ENCODE measurements at places on chromosomes 3 and 15.

- no peak for DNase-seq
Observed at GRCh38 chr3:127905556-127905955, 9.5 kb upstream of the KBTBD12 start.

DNA sequence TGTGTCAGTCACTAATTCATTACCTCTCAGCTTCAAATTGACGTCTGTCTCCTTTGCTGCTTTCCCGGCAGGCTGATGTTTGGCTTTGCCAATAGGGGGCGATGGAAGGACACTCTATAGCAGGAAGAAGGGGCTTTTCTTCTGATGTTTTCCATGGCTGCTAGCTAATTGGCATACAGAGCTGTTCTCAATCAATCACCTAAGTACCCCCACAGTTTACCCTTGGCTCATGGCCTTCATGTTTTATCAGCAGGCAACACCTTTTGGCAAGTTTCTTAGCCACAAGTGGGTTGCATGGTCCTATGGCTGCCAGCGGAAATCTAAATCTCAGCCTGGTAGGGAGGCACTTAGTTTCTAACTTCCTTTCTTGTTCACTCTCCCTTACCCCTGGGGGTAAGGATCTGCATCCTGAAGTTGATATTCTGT lies 45.0 kb downstream of the ESYT3 start:
- DNase-seq = no peak

DNA sequence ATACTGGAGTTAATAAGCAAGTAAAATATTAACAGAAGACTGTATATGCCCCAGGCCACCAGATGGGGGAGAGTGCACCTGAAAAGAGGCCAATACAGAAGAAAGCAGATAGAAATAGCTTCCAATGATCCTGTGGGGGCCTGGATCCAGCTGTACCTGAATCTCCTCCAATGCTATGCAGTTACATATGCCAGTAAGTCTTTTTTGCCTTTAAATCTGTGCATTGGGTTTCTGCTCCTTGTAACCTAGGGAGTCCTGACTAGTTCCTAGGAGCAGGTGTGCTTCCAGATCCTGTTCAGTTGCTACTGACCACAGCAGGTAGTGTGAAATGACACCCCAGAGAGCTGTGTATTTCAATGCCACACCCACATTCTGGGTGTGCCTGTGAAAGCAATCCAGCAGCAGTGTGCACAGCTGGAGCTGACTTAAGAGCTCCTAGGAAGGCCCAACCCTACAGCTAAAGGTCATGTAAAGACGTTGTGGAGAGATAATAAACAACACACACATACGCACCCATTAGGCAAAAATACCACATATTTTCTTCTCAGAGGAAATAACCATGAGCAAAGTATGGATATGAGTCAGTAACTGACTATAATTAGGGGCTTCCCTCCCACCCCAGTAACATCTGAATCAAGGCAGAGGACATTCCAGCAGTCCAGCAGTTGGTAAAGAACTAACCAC lies 62.2 kb upstream of the AKAP13 start:
- no peak for DNase-seq

- no peak for DNase-seq
Observed at GRCh38 chr3:127712881-127713771, 40.4 kb downstream of the ABTB1 start.

DNA sequence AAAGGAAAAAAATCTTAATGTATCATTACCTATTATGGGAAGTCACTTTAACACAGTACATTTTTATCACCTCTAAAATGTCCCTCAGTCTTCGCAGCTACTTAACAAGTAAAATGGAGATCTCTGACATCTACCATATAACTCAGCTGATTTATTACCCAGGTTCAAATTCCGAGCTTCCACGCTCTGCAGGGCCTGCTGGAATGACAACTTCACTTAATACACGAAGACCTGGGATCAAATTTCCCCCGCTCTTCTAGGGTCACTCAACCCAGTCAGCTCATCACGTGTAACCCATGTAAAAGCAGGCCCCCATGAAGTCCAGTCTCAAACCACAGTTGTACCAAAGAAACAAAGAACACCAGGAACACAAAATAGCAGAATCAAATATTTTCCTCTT lies 44.2 kb upstream of the ACP3 start:
- DNase-seq = no peak

DNA sequence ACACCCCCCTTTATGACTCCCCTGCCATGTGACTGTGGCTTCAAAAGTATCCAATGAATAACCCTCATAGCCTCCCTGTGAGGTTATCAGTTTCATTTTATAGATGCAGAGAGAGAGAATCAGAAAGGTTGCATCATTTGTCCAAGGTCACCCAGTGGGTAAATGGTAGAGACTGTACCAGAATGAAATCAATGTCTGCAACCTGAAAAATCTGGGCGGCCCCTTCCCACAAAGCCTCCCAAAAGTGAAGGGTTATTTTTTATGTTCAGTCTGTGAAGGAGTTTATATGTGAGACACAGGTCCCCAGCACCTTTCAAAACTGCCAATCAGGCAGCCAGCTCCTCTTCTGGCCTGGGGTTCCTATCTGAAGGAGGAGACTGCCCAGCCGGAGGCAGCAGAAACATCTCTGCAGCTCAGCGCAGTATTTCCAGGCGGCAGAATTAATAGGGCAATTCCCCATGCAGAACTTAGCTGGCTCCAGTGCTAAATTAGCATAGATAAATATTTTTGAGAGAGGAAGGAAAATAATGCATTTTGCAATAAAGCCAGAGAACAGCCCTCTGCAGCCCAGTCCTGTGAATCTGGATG lies 130.8 kb upstream of the PRR20G start:
- DNase-seq = no peak

DNA sequence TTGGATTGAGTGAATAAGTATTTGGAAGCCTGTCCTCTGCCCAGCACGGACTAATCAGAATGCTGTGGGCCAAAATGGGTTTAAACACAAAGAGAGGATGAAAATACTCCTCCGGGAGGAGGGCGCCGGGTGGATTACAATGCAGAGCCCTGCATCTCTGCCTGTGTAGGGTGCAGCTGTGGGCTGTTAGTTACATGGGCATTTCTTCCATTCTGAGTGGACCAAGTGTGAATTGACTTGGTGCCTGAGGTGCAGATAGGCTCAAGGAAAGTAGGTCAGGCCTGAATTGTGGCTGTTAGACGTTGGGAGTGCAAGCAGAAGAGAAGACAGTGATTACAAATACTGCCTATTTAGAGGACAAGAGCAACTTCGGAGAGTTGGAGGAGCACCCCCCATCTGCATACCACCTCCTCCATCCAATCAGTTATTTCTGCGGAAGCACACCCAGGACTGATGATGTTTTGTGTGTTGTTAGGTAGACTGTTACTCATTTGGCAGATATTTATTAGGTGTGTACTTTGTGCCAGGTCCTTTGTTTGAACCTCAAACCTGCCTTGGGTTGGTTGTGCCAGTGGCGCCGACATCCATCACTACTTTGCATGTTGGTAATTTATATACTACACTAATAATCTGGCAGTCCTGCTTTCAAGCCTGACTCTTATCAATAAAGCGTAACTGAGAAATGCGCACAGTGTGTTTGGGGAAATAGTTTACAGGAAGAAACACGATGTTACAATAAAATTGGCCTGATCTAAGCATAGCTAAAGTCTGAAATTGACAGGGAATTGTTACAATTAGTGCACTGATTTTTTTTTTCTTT lies 33.0 kb downstream of the PTPRG start:
- no peak for DNase-seq

DNA sequence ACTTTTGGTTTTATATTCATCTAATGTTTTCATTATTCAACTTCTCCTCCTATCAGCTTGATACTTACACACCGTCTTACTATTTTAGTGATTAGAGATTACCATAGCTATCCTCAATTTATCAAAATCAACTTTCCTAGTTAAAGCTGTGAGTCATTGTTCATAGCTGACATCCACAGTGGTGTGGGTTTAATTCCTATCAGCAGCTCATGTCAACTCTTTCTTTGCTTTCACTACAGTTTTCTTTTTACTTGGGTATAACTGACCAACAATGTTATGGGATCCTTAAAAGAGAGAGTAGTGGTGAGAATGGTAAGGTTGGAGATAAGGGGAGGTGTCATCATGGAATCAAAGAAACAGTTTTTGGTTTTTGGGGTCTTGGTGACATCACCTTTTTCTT lies 112.7 kb downstream of the NFKBIZ start:
- DNase-seq = no peak

DNA sequence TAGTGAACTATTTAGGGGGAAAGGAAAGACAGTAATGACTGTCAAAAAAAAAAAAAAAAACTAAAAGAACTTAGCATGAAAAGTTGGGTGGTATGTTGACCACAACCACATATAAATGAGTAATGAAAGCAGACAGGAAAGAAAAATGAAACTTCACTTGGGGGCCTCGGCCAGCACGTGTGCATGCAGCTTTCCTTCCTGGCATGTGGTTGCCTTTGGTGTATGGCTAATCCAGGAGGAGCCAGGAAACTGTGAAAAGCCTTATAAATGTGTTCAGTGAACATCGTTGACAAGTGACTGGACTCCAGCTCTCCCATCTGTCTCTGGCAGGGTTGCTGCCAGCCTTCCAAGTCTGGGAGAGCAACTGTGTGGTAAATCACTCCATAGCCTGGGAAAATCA lies 195.1 kb downstream of the DTWD1 start:
- DNase-seq = no peak

- no peak for DNase-seq
Observed at GRCh38 chr3:108833611-108834010, 11.0 kb downstream of the TRAT1 start.

All from stimulated activated CD8-positive, alpha-beta memory T cell treated with anti-CD3 and anti-CD28 coated beads, Interleukin-7, amount 100 ng/mL, for 1 hour (primary cell).